ENCODE measurements at places on chromosomes 3 and 15.

GRCh38 chr3:179765396-179765795 lies 112.6 kb downstream of the USP13 start:
- DNase-seq, result no peak

- no peak for DNase-seq
Observed at GRCh38 chr3:37853691-37854413, 7.8 kb upstream of the CTDSPL start.

DNA sequence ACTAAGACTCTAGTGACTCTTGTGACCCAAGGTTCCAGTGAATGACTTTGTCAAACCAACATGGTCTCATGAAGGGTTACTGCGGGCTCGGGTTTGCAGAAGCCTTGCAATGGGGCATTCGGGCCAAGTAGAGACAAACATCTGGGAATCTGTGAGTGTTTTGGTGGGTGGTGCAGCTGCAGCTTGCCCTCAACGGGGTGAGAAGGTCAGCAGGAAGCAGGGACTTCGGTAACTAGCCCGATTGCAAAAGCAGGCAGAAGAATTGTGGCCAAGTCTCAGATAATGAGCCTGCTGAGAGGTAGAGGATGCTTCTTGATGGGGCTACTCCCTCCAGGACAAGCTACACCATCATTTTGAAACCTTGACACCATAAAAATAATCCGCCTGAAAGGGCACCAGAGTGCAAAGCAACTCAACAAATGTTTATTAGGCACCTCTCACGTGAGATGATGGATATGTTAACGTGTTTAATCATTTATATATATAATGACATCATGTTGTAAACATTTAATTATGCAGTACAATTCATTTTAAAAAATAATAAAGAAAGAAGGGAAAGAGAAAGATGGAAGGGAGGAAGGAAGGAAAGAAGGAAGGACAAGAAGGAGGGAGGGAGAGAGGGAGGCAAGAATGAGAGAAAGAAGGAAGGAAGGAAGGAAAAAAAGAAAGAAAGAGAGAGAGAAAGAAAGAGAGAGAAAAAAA lies 263.9 kb upstream of the IGF1R start:
- DNase-seq, result no peak

DNA sequence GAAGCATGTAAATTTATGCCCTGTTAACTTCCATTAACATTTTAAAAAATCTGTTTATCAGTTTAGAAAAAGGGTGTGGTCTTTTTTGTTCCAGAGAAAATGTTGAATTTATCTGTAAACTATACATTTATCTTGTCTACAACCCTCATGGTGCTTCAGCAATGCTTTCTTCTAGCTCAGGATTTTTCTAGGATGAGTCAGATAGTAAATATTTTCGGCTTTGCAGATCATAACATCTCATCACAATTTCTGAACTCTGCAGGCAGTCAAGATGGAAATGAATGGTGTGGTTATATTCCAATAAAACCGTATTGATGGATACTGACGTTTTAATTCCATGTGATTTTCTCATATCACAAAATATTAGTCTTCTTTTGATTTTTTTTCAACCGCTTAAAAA lies 70.5 kb upstream of the FOXB1 start:
- no peak for DNase-seq

GRCh38 chr3:98972155-98972554 lies 70.7 kb upstream of the DCBLD2 start:
- no peak for DNase-seq

DNA sequence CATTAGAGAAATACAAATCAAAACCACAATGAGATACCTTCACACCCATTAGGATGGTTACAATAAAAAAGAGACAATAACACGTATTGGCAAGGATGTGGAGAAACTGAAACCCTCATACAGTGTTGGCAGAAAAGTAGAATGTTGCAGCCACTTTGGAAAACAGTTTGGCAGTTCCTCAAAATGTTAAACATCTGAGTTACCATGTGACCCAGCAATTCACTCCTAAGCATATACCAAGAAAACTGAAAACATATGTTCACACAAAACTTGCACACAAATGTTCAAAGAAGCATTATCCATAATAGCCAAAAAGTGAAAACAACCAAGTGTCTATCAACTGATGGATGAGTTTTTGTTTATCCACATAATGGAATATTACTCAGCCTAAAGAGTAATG lies 166.9 kb upstream of the FAM3D start:
- DNase-seq, result no peak

GRCh38 chr15:27422997-27423396 lies 452.0 kb downstream of the GABRG3 start:
- no peak for DNase-seq

DNA sequence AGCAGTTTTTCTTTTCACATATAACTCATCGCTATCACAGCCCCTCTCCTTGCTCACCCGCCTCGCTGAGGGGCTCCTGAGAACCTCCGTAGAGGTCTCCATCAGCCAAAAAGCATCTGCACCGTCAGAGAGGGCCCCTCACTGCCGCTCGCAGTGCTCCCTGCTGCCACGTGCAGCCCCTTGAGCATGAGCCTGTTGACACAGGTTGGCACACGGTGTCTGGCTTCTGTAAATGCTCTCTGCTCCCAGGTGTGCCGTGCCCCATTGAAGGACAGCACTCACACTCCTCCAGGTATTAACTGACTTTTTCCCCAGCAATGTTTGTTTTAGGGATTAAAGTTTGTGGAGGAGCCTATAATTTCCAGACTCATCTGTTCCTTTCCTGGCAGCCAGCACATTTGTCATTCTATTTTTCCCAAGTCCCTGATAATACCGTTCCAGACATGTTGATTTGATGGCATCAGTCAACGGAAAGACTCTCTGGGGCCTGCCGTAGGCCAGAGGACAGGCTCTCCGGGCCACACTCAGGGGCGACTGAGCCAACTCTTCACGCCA lies 2.1 kb upstream of the FURIN start:
- DNase-seq, result no peak

- DNase-seq, result peak; percentile 82
Observed at GRCh38 chr15:65416845-65417416, 5.8 kb downstream of the IGDCC4 start.

DNA sequence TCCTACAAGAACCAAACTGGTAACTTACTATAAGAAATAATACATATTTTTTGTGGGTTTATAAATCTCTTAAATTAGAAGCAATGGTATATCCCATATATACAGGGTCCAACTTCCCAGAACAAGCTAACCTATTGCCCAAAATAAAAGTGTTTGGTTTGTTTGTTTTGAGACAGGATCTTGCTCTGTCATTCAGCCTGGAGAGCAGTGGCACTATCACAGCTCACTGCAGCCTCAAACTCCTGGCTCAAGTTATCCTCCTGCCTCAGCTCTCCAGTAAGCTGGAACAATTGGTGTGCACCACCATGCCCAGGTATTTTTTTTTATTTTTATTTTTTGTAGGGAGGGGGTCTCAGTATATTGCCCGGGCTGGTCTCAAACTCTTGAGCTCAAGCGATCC lies 135.4 kb downstream of the TFDP2 start:
- no peak for DNase-seq

GRCh38 chr15:31887246-31887645 lies 143.1 kb upstream of the CHRNA7 start:
- DNase-seq, result no peak

DNA sequence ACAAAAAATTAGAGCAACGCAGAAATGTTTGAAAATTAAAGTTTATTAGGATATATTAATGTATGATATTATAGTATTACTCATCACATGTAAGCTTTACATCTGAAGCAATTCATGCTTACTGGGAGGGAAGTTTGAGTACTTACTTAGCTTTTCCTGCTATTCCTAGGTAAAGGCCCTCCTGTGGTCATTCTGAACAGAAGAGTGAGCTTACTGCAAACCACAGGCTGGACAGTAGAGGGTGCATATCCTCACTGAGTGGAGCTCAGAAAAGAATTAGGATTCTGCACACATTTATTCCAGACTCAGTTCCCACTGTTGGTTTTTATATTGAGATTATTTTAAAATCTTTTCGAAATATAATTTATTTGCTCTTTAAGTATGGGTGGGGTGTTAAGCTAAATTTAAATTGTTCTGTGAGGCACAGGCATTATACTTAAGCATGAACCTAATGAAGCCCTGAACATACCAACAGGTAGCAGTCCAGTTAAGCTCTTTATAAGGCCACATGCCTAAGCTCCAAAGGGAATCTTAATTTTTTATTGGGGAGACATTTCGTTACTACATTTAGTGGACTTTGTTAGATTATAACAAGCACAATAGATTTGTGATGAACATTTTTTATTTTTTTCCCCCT lies 10.2 kb downstream of the MRPS22 start:
- DNase-seq, result no peak

DNA sequence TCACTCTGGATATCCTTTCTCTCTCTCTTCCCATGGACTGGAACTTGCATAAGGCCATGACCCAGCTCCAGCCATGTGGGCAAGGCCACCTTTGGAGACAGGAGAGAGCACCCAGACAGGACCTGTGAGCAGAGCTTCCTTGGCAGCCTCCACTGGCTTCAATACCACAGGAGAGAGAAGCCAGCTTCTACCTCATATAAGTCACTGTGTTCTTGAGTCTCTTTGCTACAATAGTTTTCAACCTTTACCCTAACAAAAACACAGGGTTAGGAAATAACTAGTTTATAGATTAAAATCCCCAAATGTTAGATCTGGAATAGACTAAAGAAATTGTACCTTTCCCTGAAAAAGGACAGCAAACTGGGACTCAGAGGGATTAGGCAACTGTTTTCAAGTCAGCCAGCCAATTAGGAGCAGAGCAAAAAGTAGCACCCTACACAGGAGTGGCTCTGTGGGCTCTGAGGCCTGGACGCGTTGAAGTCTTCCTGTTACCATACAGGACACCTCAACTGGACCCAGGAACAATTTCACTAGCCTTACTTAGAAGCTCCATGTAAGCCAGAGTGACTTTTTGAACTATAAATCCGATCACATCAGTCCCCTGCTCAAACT lies 211.5 kb upstream of the ICE2 start:
- no peak for DNase-seq

GRCh38 chr3:139577346-139577745 lies 37.8 kb upstream of the RBP1 start:
- no peak for DNase-seq

DNA sequence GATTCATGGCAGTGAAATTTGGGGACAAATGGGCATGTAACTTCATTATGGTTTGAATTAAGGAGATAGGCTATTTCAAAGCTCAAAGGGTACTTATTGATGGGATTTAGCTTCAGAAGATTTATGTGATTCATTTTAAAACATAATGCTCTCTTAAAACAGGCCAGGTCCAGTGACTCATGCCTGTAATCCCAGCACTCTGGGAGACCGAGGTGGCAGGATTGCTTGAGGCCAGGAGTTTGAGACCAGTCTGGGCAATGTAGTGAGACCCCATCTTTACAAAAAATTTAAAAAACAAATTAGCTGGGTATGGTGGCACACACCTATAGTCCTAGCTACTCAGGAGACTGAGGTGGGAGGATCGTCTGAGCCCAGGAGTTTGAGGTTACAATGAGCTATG lies 11.5 kb downstream of the THAP10 start:
- no peak for DNase-seq

DNA sequence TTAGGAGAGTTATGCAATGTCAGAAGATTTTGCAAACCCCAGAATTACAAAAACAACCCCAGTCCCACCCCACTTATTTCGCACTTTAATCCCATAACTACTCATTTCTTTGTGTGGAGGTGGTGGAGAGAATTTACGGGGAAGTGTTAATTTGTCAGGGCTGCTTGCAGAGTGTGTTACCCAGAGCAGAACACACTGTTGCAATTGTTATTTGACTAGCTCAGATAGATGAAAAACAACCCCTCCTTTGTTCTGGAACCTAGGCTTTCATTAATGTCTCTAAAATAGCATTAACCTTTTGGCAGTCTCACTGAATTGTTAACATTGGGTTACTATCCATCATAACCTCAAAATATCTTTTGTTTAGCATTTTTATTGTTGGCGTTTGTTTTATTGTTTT lies 55.8 kb upstream of the MINAR1 start:
- no peak for DNase-seq

DNA sequence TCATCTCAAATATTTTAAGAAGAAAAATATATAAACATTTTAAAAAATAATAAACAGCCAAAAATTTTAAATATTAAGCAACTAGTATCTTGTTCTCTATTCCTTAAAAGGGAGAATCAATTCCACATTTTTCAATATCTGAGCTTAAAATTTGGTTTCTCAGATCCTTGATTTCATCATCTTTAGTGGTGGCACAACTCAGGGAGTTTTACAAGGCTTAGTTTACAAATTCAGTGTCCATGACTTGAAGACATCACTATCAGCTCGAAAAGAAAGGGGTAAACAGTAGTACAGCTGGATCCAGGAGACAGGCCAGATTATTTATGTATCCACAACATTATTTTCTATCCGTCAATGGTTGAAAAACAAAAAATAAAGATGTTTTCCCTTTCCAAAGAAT lies 11.6 kb downstream of the IGF2BP2 start:
- DNase-seq, result no peak

DNA sequence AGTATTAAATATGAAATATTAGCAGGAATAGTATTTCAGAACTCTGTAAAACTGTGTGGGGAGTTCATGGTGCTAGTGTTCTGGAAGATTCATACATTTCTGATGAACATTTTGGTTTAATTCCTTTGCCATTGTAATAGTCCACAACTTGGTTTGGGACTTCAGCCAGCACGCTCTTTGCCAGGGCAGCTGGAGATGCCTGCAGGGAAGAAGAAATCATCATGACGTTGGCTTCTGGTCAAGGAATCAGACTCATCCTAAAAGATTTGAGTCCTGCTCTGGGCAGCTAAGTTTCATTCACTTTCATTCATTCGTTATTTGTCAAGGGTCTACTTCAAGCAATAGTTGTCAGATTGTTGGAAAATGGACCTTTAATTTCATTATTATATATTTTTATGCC lies 32.4 kb upstream of the MRPL3 start:
- no peak for DNase-seq

- no peak for DNase-seq
Observed at GRCh38 chr3:69142797-69143454, 20.5 kb upstream of the LMOD3 start.

DNA sequence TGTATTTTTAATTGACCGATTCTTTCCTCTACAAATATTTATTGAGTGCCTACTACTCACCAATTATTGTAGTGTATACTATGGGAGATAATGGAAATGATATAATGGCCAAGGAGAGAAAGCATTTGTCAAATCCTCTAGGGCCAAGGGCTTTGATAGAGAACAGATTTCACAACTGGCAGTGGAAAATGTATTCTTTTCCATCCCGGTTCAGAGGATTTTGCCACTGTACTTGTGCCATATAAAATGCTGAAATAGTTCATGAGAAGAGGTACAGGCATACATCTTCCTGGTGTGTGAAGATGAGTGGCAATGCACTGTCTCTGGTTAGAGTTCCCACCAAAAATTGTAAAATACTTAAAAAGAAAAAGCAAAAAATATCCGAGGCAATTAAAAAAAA lies 451.6 kb upstream of the TPRG1 start:
- DNase-seq, result no peak

DNA sequence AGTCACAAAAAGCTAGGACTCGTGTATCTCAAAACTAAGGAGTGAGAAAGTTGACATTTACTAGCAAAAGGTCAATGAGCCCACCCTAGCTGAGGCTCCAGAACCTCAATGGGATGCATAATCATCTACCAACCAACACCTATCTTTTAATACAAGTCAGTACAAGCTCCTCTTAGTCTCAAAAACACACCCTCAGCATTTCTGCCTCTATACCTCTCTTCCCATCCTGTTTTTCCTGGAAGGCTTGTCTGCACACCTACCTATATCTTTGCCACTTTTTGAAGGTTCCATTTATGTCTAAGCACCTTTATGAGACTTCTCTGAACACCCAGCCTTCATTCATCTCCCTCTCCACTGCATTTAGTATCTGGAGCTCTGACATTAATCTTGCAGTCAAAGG lies 10.0 kb downstream of the WWTR1 start:
- DNase-seq, result no peak

Measured in Right ventricle myocardium inferior (tissue), 1 donor.